Fibroblast of the conjunctiva (primary cell): ENCODE measurements at places on chromosomes 11 and 22.

- DNase-seq, result no peak
Observed at GRCh38 chr22:17483688-17484372, 79.5 kb upstream of the SLC25A18 start.

DNA sequence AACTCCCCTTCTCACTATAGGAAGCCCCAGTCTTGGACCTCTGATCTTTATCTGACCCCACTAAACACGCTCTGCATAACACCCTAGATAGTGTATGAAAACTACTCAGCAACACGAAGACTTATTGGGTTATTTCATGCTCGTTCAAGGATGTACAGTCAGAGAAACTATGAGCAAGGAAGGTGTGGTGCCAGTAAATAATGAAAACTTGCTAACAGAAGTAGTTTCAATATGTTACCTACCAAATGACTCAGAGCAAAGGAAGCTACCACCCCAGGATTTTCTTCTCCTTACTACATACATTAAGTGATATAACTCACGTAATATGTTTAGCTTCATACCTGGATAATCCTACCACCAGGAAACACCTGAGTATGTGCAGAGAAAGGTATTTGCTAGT, 25.9 kb upstream of the LYVE1 start:
- no peak for DNase-seq

DNA sequence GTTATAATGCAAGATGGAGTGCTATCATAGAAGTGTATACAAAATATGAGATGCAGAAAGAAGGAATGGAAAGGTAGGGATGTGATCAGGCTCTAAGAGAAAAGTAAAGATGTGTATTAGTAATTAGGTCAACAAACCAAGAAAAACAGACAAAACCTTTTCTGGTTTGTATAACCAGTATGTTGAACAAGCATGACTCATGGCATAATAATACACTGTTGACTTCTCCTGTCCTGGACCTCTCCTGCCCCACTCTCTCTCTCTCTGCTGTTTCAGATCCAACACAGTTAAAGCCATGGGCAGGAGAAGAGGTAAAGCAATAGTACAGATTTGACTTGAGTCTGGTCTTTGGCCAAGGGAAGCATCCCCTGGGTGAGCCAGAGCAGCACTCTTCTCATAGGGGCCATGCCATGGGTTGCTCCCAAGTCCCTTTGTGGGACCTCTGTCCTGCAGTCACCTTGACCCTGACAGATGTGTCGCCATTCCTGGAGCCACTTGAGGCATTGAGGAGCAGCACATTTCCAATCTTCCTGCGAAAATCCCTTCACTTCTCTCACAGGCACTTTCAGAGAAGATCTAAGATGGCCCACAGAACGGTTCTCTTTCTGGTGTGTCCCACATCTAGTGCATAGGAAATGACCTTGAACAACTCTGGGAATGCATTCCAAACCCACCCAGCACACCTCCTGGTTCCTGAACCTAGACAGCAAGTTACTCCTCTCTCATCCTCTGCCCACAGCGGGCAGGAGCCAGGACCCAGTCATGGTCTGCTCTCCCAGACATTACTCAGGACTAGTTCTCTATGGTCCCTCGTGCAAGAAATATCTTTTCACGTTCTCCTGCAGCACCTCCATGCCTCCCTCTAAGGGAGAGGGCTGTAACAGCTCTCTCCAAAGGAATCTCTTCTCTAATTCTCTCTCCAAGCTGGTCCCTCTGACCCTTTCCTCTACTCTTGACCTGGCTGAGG, 58.2 kb upstream of the PRSS23 start:
- peak; percentile 63 for DNase-seq

DNA sequence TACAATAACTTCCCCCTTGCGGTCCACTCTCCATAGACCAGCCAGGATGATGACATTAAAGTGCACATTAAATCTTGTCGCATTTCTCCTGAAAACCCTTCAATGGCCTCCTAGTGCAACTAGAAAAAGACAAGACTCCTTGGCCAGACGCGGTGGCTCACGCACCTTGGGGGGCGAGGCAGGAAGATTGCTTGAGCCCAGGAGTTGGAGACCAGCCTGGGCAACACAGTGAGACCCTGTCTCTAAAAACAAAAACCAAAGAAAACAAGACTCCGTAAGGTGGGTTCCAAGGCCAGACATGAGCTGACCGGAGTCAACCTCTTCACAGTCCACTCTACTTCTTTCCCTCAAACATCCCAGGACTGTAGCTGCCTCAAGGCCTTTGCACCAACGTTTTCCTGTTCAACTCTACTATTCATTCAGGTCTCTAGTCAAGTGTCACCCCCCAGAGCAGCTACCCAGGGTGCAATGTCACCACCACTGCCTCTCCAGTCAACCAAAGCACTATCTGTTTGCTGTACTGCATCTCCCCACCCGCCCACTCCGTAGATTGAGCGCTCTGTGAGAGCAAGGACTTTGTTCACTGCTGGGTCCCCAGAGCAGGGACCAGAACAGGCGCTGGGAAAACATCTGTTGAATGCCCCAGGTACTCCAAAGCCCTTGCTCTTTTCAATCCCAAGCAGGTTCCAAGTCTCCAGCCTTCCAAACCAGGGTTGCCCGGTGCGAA, 739 bp downstream of the ZMAT5 start:
- no peak for DNase-seq

DNA sequence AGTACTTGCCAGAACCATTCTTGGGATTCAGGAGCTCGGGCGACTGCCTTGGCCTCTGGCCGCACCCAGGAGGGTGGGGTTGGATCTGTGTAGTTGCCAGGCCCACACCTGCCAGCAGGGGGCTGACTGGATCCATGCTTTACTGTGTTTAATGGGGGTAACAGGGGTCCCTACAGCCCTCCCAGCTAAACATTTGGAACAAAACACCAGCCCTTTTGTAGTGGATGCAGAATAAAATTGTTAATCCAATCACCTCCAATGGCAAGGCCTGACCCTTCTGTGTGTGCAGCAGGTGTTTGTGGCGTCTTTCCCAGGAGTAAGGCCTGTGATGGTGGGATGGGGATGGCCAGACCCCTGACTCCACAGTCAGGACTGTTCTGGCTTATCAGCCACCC, 22.5 kb downstream of the SUN2 start:
- no peak for DNase-seq

GRCh38 chr11:64714666-64715065, 8.3 kb downstream of the NRXN2 start:
- DNase-seq, result no peak

- no peak for DNase-seq
Observed at GRCh38 chr11:2135648-2136201, 3.5 kb downstream of the IGF2 start.

- DNase-seq, result no peak
Observed at GRCh38 chr11:97620007-97620406, 1230.2 kb downstream of the JRKL start.

- DNase-seq, result no peak
Observed at GRCh38 chr22:17960011-17960410, 64.3 kb downstream of the MICAL3 start.

GRCh38 chr11:69265911-69266510, 27.9 kb upstream of the MYEOV start:
- no peak for DNase-seq

DNA sequence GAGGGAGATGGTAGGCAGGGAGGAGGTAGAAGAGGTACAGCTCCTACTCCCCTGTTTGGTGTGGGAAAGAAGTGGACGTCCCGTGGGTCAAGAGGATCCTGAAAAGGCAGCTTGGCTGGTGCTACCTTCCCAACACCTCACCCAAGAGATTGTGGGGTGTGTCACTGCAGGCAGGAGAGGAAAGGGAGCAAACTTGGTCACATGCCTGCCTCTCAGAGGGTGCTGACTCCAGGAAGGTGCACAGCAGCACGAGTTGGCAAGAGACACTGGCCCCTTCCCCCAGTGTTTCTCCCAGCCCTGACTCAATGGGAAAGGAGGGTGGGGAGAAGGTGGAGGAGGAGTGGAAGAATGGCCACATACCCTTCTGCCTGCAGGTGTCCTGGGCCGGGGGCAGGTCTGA, 99.6 kb downstream of the CSNK2A3 start:
- DNase-seq, result no peak

DNA sequence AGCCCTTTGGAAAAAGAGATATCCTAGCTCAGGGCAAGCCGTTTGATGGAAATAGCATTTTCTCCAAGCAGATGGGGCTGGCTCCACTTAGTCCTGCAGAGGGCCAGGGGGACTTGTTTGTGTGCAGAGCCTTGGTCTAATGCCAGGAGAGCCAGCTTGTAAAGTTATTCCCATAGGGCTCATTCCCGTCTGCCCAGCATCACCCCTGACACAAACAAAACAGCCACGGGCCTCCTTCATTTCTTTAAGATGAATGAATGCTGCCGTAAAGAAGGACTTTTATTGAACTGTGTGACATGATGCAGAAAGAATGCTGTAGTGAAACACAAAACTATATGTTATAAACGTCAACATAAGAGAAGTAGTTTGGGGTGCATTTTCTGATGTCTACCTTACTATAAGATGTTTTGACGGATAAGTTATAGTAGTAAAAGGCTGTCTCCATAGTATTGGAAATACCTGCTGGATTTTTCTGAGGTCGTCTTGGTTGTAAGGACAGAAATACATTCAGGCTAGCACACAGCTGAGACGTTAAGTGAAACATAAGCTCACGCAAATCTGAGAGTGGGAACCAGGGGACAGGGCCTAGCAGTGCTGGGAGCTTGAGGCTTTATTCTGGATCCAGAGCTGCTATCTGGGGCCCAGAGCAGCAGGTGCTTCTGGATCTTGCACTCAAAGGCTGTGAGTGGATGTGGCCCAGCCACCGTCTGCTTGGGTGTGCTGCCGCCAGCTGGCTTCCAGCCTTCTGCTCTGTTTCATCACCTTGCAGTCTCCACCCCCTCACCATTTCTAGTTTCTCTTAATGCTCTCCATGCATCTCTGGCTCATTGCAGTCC, 53.3 kb downstream of the NCAM1 start:
- no peak for DNase-seq

DNA sequence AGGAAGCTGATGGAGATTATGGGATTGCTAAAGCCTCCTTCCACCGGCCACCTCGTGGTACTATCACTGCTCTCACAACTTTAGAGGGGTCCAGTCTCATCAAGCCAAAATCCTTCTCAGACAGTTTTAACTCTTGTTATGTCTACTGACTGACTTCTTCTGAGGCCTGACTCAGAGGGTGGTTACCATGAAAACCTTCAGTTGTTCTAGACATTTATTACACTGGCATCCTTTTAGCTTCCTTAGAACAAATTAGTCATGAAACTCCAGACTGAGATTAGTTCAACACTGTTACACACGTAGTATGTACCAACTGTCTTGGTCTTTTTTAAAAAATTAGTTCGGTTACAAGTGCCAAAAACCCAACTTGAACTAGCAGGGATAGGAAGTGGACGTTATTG, 7.5 kb downstream of the DIXDC1 start:
- DNase-seq, result peak; percentile 86

DNA sequence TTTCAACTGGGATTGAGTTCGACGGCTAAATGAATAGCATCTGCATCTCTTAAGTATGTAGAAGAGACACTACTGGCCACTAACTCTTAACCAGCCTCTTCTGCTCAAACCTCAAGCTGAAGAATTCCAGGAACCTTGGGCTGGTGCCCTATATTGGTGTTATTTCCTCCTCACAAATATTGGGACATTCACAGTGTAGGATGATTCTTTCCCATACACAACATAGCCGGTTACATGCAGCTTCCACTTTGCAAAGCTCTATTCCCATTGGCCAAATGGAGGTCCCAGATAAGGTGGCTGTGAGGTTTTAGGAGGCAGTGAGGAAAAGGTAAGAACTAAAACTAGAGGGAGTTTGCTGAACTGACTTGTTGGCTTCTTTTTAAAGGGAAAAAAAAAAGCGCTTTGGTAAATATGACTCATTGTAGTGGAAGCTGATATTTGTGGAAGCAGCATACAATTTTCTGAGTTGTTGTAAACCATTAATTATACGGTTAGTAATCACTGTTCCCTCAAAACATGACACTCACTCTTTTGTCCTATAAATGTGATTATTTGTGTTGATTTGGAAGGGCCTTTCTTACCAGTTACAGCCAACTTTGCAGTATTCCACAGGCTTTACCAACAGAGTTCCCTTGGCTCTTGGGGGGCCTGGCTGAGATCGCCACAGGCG, 17.6 kb downstream of the C22orf31 start:
- DNase-seq, result no peak

DNA sequence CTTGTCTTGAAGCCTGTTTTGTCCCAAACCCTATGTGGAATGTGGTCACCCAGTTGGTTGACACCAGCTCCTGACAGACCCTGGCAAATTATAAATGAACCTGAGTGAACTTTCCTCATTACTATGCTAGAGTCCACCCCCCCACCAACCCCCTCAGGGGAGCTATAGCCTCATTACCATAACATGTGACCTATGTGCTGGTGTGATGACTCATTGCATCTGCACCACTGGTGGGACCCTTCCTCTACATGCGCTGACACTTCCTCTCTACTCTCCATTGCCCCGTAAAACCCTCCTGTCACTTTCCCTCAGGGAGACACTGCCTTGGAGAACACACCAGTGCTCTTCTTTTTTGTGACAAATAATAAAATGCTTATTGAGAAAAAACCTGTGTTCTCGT, 105.0 kb upstream of the SESN3 start:
- no peak for DNase-seq

DNA sequence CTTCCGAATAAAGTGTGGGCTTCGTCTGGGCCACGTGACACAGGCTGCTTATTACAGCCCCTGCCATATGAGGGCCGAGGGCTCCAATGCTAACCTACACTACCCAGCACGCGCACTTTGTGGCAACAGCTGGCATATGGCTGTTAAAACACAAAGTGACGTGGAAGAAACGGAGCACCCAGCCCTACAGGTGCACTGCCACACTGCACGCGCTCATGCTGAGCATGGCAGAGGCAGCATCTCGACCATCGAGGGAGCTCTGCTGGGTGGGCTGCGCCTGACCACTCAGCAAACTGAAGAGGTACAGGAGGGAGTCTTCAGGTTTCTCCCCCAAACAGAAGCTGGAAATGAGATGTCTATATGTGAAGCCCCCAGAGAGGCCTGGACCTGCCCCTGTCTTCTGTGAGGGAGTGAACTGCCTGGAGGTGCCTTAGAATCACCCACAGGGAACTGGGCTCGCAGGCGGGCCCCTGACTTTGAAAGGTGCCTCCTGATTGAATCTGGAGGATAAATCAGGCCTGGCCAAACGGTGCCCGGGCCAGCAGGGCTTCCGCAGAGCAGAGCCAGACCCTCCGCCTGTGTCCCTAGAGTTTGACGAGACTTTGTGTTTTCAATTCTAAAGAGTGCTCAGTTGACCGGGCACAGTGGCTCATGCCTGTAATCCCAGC, 18.3 kb downstream of the TSSC4 start:
- DNase-seq, result no peak

DNA sequence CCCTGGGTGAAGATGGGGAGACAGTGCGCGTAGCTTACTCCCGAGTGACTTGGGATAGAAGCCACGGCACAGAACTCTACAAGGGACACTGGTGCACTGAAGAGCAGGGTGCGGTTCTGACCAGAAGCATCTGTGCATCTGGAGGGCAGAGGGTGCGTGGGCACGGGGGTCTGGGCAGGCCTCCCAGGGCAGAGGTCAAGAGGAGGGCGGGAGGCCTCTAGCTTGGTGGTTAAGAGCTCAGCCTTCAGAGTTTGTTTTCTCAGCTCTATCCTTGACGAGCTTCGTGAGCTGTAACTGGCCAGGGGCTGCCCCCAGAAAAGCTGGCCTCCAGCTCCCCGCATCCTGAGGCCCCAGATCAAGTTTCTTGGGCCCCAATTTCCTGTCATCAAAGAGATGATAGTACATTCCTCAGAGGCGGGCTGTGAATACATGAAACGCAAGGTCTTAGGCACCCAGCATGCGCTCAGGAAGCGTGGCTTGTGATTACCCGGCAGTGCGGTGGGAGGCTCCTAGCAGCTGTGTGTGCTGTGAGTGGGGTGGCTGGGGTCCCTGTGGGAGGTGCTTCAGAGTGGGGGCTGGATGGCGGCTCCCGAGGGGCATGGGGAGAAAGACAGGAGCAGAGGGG, 6.0 kb upstream of the BID start:
- DNase-seq, result no peak
